ENCODE measurements at places on chromosomes 12 and 14. TPM values are rescaled to one million over a fixed set of nuclear protein-coding genes. Genes with fewer than 3 reads are reported as not detected.
A peak's percentile ranks its signal among the peaks of the same experiment; 100 is the strongest.

The HSPB8 gene
- 39.0 TPM for total RNA-seq

- no peak for DNase-seq
These were observed 12.1 kb downstream of the ASIC1 start for GRCh38 chr12:50069539-50069938.

DNA sequence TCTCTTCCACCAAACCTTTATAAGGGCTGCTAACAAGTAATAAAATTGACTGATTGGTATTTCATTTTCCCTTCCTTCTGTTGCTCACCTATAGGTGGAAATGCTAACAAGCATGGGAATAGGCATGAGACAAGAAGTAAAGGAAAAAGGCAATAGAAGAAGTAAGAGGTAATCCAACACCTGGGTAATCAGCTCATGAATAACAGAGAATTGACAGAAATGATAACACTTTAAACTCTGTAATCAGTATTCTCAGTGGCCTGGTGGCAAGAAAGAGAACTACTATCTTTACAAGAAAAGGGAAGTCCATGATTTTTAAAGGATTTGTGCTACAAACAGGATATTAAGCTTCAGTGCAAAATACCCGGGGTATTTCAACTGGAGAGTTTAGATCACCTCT is 737.8 kb downstream of the RERGL start:
- no peak for DNase-seq

- peak; percentile 61 for DNase-seq
These were observed 15.3 kb upstream of the ADSS1 start for GRCh38 chr14:104708606-104709268.

The SMCO2 gene
- not detected for total RNA-seq

- no peak for DNase-seq
These were observed 74.2 kb downstream of the IFT81 start for GRCh38 chr12:110198386-110198785.

DNA sequence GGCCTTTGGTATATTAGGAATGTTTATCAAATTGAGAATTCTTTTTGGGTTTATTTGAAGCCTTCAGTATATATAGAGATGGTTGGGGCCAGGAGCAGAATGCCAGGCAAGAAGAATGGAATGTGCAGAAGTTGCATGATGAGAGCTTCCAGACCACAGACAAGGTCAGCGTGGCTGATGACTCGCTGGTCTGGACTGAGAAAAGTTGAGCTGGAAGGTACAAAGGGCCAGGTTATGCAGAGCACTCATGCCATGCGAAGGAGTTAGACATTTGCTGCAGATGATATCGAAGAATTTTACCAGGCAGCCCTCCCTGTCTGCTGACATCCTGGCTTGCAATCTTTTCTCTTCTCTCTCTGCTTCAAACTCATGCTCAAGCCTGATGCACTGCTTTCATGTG is 196.2 kb upstream of the ARHGAP5 start:
- DNase-seq = no peak

The ADCY6 gene
- total RNA-seq = 34.1 TPM

The MBD6 gene
- total RNA-seq = 18.9 TPM

The LRTM2 gene
- not detected for total RNA-seq

DNA sequence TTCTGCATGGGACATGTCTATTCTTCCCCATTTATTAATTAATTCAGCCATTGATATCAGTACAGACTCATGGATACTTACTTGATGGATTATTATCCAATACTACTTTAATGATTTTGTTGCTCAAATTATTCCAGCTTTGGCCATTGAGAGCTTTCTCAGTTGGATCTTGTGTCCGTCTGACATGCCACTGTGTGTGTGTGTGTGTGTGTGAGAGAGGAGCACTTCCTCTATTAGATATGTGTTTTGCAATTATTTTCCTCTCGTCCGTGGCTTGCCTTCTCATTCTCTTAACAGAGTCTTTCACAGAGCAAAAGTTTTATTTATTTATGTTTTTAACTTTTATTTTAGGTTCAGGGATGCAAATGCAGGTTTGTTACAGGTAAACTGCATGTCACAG is 194.2 kb downstream of the ADGRD1 start:
- DNase-seq = no peak

The DLK1 gene
- 0.40 TPM for total RNA-seq

The PLXNC1 gene
- 4.6 TPM for total RNA-seq

The GALNT9 gene
- total RNA-seq = 8.1 TPM

Measured in thyroid gland (tissue), 4 donors.